ENCODE measurements at places on chromosomes 7 and 10.

- no peak for DNase-seq
These were observed 36.7 kb upstream of the PRSS1 start for GRCh38 chr7:142712617-142712957.

GRCh38 chr7:151493083-151493482 is 26.6 kb downstream of the RHEB start:
- no peak for DNase-seq

DNA sequence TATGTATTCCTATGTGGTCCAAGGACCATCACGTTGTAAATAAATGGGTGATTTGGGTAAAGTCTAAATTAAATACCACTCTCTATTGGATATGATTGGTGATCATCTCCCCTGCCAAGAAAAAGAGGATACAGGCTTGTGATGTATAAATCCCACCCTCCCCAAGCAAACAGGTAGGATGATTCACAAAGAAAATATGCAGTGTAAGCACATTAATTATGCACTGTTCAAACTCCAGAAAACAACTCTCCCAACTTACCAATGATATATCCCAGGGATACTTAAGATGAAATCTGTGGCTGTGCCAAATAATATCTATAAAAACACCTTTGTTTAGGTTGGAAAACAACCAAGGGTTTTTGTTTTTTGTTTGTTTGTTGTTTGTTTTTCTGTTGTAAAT is 795.9 kb downstream of the XPNPEP1 start:
- DNase-seq, result no peak

DNA sequence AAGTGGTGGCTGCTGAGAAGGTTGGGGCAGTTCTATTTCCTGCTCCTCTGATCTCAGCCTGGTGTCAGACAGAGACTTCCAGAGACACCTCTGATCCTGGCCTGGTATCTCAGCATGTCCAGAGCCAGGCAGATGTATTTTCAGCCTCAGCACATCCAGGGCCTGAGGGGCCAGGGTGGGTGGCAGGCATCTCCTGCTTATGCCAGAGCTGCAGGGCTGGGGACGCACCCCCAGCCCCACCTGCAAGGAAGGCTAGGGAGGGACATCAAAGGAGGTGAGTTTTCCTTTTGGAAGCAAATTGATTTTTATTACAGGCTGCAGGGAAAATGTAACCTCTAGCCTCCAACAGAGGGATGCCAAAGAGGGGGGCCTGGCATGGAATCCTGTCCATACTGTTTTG is 36.7 kb downstream of the CFAP46 start:
- no peak for DNase-seq

DNA sequence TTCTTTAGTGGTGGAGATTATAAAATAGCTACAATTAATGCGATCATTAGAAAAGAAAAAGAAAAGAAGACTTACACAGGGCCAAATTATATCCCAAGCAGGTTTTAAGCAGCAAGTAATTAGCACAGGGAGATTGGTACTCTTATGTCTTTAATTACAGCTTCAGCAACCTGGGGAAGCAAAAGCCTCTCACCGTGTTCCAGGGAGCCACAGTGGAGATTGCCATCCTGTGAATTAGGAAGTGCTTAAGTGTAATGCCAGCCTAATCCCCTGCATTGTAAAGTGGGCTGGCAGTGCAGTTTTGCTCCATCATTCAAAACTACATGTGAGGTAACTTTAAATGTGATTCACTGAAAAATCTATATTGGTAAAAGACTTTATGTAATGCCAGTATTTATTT is 533.5 kb upstream of the COBL start:
- no peak for DNase-seq

DNA sequence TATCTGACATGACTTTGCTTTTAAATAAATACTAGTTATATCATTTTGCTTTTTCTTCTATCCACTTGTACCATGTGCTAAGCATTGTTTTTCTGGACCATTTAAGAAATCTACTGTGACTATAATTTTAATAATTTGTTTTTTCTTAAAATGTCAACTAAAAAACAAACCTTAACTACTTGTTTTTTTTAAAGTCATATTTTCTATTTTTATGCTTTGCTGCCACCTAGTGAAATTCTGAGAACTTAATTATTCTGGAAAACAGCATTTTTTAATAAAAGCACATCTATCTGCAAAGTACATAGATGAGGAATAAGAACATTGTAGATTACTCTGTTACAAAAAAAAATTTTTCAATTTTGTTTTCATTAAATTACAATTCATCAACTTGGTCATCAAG is 47.4 kb downstream of the ORC5 start:
- DNase-seq, result no peak

- no peak for DNase-seq
These were observed 70.7 kb downstream of the PRKAG2 start for GRCh38 chr7:151806204-151806603.

DNA sequence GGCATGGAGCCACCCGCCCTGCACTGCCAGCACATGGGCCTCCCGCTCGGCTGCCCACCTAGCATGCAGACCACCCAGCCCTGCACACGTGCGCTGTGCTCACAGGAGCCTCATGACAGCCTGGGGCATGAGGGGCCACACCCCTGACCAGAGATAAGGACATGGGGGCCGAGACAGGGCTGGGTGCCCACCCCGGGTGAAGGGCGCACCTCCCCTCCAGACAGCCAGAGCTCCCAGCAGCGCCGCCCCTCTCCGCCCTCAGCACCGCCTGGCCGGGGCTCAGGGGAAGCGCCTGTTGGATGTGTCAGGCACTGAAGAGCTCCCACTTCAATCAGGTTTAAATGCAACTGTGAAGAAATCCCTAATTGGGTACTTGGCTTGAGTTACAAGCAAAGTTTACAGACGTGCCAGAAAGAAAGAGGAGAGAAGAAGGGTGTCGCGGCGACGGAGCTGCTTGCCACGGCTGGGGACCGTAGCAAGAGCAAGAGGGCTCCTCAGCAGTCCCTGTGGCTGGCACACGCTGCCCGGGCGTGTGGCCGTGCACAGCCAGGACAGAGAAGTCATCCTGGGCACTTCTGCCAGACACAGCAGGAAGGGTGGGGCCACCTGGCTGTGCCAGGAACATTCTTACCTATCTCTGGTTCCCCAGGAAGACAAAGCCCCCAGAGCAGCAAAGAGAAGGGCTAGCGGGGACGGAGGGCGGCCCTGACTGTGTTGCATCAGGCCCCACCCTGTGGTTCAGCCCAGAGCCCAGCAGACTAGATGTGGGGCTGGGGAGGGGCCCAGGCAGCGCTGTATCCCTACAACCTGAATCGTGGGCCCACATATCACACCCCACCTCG is 247.4 kb downstream of the ELFN1 start:
- no peak for DNase-seq

DNA sequence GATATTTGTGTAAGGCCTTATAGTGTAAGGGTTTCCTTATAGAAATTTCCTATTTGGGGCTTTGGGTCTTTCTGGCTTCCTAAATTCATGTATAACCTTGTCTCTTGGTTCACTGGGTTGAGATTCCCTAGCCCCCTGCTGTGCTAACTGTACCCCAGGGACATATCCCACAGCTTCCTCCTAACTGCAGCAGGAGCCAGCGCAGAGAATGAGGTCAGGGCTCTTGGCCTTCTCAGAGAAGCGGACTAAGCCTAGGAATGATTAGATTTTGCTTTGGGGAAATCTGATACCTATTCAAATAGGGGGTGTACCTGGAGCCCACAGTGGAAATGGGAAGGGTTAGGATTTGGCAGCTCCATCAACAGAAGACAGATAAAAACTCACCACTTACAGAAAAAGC is 138.1 kb upstream of the EFCAB10 start:
- no peak for DNase-seq

GRCh38 chr7:139366400-139366799 is 6.7 kb downstream of the LUC7L2 start:
- no peak for DNase-seq

- DNase-seq, result no peak
These were observed 118.6 kb upstream of the PRSS58 start for GRCh38 chr7:142376356-142376997.

GRCh38 chr10:94104316-94105000 is 110.7 kb downstream of the PLCE1 start:
- DNase-seq, result no peak

- DNase-seq, result no peak
These were observed 19.1 kb upstream of the KLF6 start for GRCh38 chr10:3803927-3804741.

DNA sequence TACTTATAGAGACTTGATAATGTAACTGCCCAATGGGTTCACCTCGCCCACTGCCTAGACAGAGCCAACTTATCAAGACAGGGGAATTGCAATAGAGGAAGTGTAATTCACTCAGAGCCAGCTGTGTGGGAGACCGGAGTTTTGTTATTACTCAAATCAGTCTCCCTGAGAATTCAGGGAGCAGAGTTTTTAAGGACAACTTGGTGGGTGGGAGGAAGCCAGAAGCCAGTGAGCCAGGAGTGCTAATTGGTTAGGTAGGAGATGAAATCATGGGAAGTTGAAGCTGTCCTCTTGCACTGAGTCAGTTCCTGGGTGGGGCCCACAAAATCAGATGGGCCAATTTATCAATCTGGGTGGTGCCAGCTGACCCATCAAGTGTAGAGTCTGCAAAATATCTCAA is 20.1 kb upstream of the C7orf33 start:
- DNase-seq, result no peak
